ENCODE measurements at places on chromosomes 1 and 21.

GRCh38 chr1:193417945-193418744, 231.7 kb upstream of the B3GALT2 start:
- no peak for DNase-seq

DNA sequence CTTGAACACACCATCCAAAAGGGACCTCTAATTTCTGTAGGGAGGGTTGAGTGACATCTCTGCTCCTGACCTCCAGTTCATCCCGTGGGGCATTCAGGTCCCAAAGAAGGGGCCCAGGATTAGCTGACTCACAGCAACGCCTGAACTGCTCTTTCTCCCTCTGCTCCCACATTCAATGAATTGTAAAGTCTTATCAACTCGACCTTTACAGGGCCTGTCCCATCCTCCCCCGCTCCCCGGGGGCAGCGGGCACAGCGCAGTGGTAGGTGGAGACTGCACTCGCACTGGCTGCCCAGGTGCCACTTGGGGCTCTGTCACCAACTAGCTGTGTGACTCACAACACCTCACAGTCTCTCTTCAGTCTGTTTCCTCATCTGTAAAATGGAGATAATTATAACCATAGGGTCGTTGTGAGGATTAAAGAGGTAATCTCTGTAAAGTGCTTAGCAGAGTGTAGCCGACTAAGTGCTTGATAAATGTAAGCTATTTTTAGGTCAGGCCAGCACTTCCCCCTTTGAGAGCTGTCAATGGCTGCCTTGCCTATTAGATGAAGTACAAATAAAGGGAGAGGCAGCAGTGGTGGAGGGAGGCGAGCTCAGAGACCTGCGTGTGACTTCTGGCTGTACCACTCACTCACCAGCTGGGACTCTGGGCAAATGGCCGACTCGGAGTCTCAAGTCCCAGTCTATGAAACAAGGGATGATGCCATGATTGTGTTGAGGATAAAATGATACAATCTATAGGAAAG, 637 bp upstream of the MYBPHL start:
- DNase-seq = no peak

DNA sequence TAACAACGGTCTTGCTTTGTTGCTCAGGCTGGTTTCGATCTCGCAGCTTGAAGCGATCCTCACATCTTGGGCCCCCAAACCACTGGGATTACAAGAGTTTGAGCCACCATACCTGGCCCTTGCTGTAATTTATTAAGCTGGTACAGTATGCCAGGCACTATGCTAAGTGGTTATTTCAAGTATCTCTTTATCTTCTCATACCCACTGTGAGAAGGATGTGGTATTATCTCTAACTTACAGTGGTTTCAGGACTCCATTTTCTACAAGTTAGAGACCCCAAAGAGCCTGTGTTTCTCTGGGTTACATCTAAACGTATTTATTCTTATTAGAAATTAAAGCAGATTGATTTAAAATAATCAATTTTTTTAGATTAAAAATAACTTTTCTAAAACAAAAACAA, 8.1 kb upstream of the ST3GAL3 start:
- DNase-seq = no peak

DNA sequence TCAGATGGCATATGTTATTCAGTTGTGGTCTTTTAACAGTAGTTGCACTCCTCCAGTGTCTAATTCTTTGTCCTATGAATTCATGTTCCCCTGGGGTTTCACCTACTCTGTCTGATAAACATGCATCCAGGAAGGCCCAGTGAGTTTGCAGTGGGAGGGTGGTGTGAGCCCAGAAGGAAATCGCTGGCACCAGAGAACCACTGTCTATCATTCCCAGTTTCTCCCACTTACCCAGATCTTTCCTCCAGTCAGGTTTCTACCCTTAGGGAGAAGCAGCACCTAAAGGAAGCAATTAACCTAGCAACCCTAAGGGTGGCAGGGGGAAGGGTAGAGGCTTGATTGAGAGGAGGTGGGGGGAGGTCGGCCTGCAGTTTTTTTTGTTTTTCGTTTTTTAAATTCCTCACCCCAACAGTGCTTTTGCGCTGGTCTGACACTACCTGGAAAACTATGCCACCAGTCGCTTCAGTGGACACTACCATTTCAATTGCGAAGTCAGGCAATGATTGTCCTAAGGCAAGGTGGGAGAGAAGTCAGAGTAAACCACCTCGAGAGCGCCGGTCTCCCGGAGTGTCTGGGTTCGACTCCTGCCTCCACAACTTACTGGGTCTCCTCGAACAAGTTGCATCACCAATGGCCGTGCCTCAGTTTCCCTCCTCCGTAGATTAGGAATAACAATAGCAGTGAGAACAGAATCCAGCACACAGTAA, 766 bp upstream of the SLC44A3 start:
- no peak for DNase-seq

- no peak for DNase-seq
Measured at GRCh38 chr1:178119628-178120027, 25.7 kb downstream of the RASAL2 start.

DNA sequence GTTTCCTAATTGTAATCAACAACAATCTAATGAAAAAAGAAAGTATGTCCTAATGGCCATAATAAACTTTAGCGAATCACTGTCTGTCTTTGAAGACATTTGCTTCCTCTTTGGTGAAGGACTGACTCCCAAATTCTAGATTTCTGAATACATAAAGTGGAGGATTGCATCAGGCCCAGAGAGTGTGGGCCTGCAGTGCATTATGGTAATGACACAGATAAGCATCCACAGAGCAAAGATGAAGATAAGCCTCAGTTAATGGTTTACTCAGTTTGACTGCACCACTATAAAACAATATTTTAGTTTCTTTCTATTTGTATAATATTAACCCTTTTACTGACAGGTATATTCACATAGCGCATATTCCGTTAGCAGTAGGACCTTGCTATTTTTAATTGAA, 365.5 kb downstream of the KCTD3 start:
- DNase-seq = no peak

- DNase-seq = no peak
Measured at GRCh38 chr1:92210701-92211100, 7.0 kb upstream of the C1orf146 start.

DNA sequence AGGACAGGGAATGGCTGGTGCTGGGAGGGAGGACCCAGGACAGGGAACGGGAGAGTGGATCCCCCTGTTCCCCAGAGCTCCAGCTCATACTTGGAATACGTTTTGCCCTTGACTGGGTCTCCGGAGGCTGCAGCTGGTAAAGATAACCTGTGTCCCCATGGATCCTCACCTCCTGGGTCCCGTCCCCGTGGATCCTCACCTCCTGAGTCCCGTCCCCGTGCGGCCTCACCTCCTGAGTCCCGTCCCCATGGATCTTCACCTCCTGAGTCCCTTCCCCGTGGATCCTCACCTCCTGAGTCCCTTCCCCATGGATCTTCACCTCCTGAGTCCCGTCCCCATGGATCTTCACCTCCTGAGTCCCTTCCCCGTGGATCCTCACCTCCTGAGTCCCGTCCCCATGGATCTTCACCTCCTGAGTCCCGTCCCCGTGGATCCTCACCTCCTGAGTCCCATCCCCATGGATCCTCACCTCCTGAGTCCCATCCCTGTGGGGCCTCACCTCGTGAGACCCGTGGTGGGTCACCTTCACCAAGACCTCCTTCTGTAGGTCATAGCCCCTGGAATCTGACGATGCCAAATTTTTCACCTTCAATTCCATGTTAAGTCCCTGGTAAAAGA, 61.4 kb downstream of the SCCPDH start:
- DNase-seq = peak; percentile 65

DNA sequence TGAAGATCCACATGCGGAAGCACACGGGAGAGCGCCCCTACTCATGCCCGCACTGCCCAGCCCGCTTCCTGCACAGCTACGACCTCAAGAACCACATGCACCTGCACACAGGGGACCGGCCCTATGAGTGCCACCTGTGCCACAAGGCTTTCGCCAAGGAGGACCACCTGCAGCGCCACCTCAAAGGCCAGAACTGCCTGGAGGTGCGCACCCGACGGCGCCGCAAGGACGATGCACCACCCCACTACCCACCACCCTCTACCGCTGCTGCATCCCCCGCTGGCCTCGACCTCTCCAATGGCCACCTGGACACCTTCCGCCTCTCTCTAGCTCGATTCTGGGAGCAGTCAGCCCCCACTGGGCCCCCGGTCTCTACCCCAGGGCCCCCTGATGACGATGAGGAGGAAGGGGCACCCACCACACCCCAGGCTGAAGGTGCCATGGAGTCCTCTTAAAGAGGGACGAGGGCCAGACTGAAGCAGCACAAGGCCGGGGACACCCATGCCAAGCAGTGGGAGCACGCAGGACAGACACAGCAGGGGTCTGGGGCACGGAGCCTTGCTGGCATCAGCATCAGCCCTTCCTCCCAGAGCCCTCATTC, 13.7 kb downstream of the ZBTB7B start:
- DNase-seq = no peak

GRCh38 chr1:114286179-114286578, 132.5 kb upstream of the SYT6 start:
- DNase-seq = no peak

- DNase-seq = no peak
Measured at GRCh38 chr1:108531444-108531843, 28.5 kb upstream of the EEIG2 start.

DNA sequence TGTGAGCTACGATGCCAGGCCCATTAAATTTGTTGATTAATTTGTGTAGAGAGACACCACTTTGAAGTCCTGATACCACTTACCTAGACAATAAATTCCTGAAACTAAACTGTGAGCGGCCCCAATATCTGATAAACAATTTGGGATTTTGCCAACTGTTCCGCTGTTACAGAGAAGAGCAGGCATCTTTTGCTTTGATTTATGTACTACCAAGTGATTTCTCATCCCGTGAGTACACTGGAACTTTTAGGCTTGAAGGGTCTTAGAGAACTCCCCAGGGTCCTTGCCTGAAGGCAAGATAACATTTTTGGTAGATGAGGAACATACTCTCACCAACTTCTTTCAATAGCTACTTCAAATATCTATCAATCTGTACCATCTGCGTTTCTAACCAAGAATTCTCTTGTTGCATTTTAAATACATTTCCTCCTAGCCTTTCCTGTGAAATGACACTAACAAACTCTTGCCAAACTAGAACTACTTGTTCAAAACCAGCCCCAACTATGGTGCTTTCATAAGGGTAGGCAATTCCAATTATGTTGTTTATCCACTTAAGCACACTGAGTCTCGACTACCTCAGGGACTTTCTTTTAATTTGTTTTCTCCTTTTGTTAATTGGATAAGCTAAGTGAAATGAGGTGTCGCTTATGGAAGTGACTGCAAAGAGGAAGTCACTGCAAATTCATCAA, 23.2 kb upstream of the SLC30A1 start:
- no peak for DNase-seq

GRCh38 chr1:14848625-14849024, 250.1 kb downstream of the KAZN start:
- no peak for DNase-seq

- no peak for DNase-seq
Measured at GRCh38 chr21:42062236-42063022, 8.7 kb upstream of the UMODL1 start.

DNA sequence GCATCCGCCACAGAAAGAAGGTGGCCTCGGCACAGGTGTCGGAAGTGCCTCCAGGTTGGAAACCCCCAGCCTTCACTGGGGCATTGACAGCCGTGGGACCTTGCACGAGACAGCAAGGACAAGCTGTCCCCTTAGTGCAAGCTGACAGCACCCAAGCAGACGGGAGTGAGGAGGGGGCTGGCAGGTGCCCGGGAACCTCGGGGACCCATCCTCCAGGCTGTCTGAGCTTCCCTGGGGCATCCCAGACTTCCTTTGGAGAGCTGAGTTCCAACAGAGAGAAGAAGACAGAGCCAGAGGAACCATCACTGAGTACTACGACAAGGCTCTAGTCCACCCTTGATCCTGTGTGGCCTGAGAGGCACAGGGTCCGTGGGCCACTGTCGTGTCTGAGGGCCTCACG, 100.6 kb upstream of the RAB4A start:
- no peak for DNase-seq

- DNase-seq = no peak
Measured at GRCh38 chr1:76068542-76068941, 6.0 kb upstream of the ST6GALNAC3 start.

GRCh38 chr1:40036574-40036973, 4.0 kb upstream of the CAP1 start:
- DNase-seq = peak; percentile 60

GRCh38 chr1:243332440-243332839, 76.6 kb downstream of the SDCCAG8 start:
- no peak for DNase-seq

DNA sequence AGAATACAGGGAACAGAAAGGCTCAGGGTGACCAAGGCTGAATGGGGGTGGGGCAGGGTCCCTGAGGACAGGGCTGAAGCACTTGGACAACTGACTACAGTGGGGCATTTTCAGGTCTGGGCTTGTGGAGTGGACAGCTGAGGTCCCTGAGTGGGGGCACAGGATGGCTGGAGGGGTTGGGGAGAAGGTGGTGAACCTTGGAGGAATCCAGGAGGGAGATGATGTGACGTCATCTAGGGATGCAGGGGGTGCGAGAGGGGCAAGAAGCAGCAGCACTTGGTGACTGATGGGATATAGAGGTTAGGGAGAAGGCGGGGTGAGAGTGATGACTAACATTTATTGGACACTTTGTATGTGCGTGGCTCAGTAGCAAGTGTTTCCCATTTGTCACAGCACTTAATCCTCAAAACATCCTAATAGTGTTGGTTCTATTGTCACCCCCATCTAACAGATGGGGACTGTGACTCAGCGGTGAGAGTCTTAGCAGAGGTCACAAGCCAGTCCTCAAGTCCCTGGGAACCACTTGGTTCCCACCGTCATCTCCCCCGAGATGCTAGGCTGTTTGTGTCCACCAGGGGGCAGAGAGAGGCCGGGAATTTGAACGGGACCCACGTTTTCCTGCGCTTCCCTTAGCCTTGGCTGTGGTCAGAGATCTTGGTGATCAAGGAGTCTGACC, 27.9 kb upstream of the BMP8B start:
- DNase-seq = peak; percentile 76

GRCh38 chr1:245330951-245331350, 176.2 kb downstream of the KIF26B start:
- no peak for DNase-seq

GRCh38 chr1:22711071-22711470, 432 bp downstream of the EPHB2 start:
- no peak for DNase-seq

DNA sequence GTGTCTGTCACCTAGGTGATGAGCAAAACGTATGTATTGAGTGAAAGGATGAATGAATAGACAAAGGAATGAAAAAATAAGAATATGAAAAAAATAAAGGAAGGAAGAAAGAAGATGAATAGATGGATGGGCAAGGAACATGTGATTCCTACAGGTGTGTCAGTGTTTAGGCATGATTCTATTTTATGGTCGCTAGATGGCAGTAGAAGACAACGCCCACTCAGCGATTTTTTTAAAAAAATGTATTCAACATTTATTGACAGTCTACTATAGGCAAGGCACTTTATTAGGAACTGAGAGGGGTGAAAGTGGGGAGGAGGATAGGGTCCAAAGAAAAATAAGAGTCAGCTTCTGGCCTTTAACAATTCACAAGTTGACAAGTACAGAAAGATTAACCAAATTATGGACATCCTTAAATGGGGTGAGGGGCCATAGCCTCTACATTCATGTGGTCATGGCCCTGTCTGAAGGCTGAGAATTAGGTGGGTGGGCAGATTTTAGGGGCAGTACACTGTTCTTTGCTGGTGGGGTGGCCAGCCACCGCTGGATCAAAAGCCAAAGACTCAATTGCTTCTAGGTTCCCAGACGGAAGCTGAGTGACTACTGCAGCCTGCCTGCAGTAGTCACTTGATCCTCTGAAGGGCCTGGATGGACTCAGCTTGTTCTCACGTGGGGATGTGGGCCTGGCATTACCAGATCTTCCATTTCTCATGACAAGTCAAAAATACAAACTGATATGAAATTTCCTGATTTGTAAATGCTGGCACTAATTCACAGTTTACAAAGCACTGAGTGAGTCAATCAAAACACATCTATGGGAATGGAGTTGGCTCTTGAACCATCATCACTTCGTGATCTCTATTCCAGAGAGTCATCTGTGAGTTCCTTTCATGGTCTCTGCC, 83.9 kb downstream of the FASLG start:
- no peak for DNase-seq
